GM13976 (cell line): ENCODE measurements at places on chromosomes 11 and 22.

DNA sequence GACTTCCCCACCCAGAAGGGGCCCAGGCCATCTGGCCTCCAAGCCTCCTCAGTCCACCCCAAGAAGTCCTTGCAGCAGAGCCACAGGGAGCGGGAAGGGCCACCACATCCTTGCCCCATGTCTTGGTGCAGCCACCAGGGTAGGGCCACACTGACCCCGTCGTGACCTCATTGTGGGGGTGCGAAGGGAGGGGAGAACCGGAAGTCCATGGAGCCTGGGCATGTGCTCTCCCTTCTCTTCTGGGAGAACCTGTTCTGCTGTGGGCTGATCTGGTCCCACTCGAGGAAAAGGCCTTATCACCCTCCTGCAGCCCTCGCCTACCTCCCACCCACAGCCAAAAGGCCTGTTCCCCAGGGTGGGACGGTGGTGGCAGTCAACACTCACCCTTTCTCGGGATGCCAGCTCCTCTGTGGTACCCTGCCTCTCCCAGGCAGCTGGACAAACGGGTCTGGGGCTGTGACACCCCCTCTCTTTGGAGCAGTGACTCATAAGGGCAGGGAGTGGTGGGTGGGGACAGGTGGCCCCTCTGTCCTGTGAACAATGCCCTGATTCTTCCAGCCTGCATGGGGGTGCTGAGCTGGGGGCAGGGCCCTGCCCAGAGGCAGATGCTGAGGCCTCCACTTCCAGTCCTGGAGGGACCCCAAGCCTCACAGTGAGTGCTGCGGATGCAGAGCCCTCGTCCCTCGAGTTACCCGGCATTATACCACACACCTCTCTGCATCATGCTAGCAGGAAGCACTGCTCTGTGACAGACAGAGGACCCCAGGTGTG, 14.6 kb upstream of the CTSD start:
- DNase-seq: peak; percentile 24

GRCh38 chr11:43200031-43200430, 111.8 kb upstream of the API5 start:
- no peak for DNase-seq

- no peak for DNase-seq
Observed at GRCh38 chr11:64855596-64856304, 11.3 kb upstream of the CDC42BPG start.

DNA sequence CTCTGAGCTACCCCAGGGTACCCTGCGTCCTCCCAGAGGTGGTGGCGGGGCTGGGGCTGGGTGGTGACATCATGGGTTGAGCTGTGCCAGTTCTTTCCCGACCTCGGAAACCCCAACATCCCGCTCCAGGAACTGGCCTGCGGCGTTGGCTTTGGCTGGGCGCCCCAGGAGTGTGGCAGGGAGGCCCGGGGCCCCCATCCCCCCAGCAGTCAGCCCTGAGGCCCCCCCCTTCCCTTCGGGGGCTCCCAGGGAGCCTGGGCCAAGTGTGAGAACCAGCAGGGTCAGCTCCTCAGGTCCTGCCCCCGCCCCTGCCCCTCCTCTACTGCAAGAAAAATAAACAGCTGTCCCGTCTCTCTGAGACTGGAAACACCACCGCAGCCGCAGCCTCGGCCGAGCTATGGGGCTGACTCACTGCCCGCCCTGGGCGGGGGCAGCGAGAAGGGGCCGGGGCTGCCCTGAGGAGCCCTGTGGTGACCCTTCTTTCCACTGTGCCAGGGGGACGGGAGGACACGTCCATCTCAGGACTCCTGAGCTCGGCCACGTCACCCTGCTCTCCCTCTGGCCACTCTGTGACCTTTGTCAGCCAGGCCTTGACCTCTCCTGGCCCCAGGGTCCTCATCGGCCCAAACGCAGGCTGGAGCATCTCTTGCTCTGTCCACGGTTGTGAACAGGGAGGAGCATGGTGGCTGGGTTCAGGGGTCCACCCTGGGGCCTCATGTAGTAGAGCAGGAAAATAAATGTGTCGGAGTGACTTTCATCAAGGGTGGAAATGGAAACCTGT, 73.4 kb downstream of the WNT7B start:
- no peak for DNase-seq

- DNase-seq: peak; percentile 64
Observed at GRCh38 chr22:22855617-22856308, 31.9 kb upstream of the IGLL5 start.

GRCh38 chr11:5521540-5521939, 5.0 kb upstream of the UBQLNL start:
- DNase-seq: no peak

DNA sequence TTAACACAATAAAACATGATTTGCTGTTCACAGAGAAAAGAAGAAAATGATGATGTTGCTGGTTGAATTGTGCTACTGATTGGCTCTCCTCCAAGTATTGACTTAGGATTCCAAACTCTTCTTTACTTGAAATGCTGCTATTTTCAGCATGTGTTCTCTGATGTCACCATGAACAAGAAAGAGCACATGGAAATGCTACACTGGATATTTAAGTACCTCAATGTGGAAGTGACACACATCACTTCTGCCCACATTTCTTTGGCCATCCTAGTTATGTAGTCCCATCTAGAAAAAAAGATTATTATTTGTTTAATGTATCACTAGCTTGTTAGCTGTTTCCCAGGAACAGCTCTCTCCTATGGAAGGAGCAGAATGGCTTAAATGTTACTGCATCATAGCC, 27.2 kb downstream of the OR52B2 start:
- no peak for DNase-seq

- no peak for DNase-seq
Observed at GRCh38 chr22:48138855-48139254, 1376.4 kb downstream of the TBC1D22A start.

- DNase-seq: no peak
Observed at GRCh38 chr22:25354456-25354855, 135.0 kb downstream of the CRYBB2 start.

- no peak for DNase-seq
Observed at GRCh38 chr11:133520707-133521106, 11.6 kb downstream of the OPCML start.

- DNase-seq: no peak
Observed at GRCh38 chr11:34566736-34567135, 53.1 kb upstream of the ELF5 start.

DNA sequence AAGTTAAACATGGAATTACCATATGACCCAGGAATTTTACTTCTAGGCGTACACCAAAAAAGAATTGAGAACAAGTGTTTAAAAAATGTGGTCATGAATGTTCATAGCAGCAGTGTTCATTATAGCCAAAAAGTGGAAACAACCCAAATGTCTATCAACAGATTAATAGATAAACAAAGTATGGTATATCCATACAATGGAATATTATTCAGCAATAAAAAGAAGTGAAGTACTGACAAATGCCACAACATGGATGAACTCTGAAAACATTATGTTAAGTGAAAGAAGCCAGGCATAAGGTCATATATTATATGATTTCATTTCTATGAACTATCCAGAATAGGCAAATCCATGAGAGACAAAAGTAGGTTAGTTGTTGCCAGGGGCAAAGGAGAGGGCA, 141.7 kb upstream of the NAV2 start:
- no peak for DNase-seq

GRCh38 chr22:50339945-50340879, 2.9 kb upstream of the PPP6R2 start:
- no peak for DNase-seq

- DNase-seq: no peak
Observed at GRCh38 chr11:47514825-47515647, 37.9 kb downstream of the CELF1 start.

GRCh38 chr11:1260023-1260501, 37.2 kb downstream of the MUC5B start:
- DNase-seq: peak; percentile 72

- peak; percentile 81 for DNase-seq
Observed at GRCh38 chr11:102368472-102368871, 21.5 kb downstream of the BIRC2 start.

DNA sequence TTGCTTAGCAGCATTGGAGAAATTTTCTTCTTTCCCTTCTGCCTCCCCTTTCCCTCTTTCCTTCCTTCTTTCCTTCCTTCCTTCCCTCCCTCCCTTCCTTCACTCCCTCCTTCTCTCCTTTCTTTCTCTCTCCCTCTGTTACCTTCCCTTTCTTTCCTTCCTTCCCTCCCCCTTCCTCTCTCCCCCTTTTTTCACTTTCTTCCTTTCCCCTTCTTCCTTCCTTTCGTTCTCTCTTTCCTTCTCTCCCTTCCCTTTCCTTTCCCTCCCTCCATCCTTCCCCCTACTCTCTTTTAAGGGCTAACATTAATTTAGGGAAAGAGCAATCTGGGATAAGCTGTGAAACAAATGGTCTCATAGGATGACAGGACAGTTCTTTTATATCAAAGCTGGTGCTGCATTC, 34.1 kb downstream of the SLC5A1 start:
- DNase-seq: no peak

GRCh38 chr11:124801014-124801413, 808 bp upstream of the MSANTD2 start:
- DNase-seq: peak; percentile 19

- DNase-seq: no peak
Observed at GRCh38 chr11:33719587-33719986, 16.6 kb downstream of the CD59 start.

DNA sequence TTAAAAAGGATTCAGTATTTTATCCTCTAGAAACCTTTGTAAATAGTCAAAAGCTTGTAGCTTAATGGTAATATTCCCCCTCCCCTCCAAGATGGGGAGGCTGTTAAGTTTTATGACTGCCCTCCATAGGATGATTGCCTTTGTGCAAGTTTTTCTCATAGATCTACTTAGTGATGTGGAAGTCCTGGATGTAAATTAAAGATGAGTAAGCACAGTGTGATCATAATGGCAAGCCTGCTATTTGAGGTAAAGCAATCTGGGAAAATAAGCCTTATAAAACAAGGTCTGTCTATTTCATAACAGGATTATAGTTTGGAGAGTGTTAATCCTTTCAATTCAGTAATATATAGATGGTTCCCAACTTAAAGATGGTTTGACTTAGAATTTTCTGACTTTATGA, 216.3 kb downstream of the DDX10 start:
- no peak for DNase-seq

DNA sequence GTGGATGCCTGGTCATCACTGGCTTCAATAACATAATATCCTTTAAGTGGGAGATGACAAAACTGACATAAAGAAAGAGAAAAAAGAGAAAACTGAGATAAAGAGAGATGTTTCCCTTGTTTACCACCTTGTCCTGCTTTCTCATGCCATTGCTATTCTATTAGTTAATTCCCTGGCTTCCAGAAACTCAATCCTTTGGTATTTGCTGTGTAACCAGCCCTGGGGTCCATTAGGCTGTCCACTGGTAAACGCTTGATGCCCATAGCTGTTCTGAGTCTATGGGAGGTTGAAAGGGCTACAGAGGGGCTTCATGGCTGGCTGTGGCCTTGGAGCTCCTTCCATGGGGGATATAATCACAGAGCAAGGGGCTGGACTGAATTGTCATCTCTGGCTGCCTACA, 243.4 kb upstream of the PLET1 start:
- DNase-seq: no peak

DNA sequence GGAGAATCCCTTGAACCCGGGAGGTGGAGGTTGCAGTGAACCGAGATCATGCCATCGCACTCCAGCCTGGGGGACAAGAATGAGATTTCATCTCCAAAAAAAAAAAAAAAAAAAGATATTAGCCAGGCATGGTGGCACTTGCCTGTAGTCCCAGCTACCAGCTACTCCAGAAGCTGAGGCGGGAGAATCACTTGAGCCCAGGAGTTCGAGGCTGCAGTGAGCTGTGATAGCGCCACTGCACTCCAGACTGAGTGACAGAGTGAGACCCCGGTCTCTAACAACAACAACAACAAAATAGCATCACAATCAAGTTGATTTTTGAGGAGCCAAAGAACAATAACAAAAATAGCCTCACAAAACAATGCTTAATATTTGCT, 2.3 kb downstream of the PMM1 start:
- no peak for DNase-seq

- DNase-seq: no peak
Observed at GRCh38 chr11:31050061-31050765, 319.3 kb downstream of the DCDC1 start.

DNA sequence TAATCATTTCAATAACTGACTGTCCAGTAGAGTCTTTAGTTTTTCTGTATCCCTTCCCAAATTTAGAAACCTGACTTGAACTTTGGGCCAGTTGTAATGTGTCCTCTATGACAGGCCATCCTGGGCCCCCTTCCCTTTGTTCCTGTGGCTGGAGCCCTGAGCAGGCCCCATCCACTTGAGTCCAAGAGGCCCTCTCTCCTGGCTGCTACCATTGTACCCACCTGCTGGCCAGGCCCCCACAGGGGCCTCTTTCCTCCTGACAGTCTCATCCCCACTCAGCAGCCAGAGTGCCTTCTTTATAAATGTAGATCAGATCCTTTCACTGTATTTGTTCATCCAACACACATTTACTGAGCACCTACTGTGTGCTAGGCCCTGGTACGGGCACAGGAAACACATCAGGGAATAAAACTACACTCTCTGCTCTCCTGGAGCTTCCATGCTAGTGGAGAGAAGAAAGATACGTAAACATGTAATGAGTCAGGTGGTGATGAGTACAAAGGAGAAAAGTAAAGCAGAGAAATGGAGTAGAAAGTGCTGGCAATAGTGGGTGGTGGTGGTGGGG, 2.7 kb upstream of the LRP5 start:
- DNase-seq: no peak

DNA sequence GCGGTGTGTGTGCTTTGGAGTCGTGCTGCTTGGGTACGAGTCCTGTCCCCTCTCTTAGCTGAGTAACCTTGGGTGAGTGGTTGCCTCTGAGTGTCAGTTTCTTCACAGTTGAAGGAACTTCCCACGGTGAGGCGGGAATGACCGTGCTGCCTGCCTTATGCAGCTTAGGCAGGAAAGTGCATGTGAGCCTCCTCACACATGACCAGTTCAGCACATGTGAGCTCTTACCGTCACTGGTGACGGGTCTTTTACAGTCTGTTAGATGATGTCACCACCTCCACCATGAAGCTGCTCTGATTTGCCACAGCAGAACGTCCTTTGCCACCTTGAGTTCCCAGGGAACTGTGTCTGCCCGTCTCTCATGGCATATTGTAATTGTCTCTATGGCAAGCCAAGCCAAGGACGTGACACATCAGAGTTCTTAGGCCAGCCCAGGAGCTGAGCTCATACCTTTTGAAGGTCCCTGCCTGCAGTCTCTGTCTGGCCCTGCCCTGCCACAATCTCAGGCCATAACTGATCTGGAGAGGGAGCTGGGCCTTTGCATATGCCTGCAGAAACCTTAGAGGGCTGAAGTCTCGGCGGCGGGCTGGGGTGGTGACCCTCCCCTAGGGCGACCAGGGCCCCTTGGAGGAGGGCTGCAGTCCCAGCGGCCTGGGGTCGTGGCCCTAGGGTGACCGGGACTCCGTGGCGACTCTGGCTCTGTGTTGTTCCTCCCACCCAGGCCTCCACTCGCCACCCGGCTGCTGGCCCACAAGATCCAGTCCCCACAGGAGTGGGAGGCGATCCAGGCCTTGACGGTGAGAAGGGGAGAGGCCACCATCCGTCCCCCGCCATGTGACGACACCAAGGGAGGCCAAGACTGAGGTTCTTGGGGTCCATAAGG, 7.8 kb downstream of the GGA1 start:
- no peak for DNase-seq

- no peak for DNase-seq
Observed at GRCh38 chr11:65503368-65503948, 4.6 kb downstream of the MALAT1 start.
